ENCODE measurements at places on chromosomes 4 and X.

DNA sequence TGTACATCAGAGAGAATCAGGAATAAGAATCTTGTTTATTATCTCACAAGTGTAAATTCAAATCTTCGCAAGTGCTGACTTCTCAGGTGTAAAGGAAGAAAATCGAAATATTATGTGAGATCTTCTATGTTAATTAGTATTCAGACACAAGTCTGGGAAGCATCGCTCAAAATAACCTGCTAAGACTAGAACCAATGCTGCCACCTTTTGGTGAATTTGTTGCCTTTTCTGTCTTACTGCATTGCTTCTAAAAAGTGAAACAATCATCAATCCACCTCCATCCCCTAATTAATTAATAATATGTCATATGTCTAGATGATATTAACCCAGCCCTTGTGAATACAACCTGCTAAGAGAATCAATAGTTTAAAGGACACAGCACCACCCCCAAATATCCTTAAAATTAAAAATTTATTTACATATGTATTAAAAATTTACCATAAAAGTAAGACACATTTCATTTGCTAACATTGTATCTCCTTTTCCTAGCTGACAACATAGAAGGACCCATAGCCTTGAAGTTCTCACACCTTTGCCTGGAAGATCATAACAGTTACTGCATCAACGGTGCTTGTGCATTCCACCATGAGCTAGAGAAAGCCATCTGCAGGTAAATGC is 3.5 kb downstream of the EPGN start:
- DNase-seq, result no peak

- no peak for DNase-seq
Observed at GRCh38 chr4:140807491-140808252, 51.5 kb upstream of the TBC1D9 start.

DNA sequence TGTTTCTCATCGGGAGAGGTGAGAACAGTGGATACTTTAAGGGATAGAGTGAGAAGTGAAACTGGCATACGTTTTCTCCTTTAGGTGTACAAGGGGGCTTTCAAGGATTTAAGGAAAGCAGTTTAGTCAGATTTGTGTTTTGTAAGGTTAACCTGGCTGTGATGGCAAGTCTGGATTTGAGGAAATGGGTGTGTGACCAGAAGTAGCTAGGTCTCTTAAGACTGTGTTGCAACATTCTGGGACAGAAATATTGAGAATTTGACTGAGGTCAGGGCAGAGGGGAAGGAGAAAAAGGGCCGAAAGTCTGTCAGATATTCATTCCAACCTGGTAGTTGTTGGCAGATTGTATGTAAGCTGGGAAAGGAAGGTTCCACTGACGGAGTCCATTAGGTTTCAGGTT is 10.4 kb upstream of the GABRE start:
- no peak for DNase-seq

DNA sequence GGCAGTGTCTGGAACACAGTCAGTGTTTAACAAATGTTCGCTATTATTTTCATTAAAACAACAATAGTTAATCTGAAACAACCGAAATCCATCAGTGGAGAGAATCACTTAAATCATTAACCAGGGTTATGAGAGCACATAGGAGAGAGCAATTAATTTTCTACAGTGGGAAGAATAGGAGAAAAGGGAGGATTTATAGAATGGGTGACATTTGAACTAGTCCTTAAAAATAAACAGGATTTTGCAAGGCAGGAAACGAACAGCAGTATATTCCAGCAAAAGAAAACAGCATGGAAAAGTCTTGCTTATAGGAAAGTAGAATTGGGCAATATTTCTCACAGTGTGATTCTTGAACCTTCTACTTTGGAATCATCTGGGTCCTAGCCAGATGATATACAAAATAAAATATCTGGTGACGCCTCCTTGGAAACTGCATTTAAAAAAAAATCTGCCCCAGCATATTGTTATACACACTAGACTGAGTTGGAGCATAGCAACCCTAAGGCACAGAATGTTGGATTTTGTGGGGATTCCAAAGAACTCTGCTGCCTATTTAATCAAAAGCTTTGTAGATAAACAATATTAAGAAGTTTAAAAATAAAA is 56.1 kb downstream of the INTS12 start:
- no peak for DNase-seq

- no peak for DNase-seq
Observed at GRCh38 chrX:39653691-39654090, 444.1 kb downstream of the BCOR start.

GRCh38 chr4:138236037-138236436 is 6.1 kb downstream of the SLC7A11 start:
- DNase-seq, result no peak

DNA sequence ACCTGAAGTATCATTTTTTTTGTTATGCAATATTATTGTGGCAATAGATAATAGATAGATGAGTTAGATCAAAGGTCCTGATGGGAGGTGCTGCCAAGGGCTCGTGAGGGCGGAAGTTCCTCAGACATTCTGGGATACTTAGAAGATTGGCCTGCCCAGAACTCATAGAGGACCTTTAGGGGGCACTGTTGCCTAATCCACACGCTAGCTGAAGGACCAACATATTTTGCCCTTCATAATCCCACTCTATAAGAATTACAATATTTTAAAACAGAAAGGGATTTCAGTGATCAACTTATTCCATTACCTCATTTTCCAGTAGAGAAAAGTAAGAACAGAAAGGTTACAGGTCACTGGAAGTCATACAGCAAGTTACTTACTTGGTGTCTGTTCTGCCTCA is 22.9 kb upstream of the COX7B2 start:
- DNase-seq, result no peak

DNA sequence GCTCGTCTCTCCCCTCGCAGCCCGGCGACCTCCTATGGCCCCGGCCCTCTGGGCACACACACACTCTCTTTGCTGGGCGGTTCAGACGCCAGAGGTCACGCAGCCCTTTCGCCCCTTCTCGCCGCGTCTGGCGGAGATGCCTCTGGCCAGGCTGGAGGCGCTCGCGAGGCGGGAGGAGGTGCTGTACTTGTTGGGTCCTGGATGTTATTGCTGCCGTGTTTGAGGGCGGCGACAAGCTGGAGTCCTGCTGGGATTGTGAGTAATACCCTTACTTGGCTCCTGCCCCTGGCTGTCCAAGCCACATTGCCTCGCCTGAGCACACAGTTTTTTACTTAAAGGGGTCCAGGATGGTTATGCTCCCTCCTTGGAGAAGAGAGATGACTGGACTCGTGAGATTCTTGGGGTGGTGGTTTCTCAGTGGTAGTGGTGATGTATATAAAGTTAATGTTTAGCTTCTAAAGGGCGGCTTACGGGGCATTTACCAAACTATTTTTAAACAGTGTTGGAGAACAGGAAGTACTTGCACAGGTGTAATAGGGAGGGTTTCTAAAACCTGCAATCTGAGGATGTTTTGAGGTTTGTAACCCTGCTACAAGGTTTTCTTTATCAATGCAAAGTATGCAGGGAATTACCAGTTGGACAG is 572 bp downstream of the USP53 start:
- peak; percentile 50 for DNase-seq

GRCh38 chr4:52841682-52842456 is 20.2 kb upstream of the RASL11B start:
- no peak for DNase-seq

GRCh38 chr4:145829629-145830395 is 108.8 kb downstream of the ZNF827 start:
- no peak for DNase-seq

DNA sequence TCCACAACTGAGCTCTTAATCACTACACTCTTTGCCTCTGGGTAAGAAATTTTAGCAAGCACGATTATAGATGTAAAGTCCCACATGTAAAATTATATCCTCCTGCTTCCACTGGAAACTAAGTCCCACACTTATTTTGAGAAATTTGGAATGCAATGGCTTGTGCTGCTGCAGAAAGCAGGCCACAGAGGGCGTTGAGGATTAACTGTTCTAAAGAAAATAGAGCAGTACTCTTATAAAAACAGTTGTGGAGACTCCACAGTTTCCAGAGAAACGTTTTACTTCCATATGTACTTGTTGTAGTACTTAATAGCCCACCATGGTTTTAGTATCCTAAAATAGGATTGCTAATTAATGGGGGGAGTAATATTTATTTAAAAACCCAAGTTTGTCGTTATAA is 1.7 kb upstream of the CENPC start:
- no peak for DNase-seq

DNA sequence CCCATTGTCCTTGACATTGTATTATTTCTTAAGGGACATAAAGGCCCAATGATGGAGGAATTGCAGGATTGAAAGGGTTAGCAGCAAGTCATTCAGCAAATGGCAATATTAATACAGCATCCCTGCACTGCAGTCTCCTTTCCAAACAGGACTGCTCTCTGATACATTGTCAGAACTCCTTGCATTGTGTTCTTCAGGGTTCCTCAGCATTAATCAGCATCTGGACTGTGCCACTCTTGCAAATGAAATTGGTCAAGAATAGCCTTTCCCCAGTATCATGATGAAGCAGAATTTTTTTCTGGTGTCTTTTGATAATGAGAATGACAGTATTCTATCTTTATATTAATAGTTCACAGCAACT is 272.6 kb upstream of the HAND2 start:
- DNase-seq, result no peak

DNA sequence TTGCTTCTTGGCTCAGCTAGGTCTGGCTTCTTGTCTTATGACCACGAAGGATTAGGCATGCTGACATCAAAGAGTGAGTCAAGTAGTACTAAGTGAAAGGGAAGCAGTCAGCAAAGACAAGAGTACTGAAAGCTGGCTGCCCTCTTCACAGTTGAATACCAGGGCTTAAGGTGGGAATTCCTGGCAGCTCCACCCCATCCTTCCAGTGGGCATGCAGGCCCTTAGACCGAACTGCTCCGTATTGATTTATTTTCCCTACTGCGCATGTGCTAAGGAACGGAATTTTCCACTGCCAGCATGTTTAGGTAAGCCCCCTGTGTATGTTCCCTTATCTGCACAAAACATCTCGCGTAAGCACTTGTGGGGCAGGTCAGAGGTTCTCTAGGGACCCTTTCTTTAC is 2320.1 kb downstream of the ARAP2 start:
- peak; percentile 5 for DNase-seq

DNA sequence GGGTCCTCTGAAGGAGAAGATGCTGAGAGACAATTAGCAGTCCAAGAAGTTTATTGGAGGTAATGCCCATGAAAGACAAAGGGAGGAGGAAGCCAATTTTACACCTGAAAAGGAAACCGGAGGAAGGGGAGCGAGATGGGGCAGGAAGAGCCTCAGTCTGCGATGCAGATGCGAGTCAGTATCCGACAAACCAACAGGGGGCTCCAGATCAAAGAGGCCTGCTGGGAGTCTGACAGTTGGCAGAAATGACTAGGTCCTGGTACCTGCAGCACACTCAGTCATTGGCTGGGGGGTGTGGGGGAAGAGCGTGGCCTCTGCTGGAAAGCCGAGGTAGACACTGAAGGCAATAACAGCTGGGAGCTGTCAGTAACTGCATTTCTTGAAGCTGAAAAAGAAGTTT is 231.1 kb upstream of the CENPE start:
- no peak for DNase-seq

DNA sequence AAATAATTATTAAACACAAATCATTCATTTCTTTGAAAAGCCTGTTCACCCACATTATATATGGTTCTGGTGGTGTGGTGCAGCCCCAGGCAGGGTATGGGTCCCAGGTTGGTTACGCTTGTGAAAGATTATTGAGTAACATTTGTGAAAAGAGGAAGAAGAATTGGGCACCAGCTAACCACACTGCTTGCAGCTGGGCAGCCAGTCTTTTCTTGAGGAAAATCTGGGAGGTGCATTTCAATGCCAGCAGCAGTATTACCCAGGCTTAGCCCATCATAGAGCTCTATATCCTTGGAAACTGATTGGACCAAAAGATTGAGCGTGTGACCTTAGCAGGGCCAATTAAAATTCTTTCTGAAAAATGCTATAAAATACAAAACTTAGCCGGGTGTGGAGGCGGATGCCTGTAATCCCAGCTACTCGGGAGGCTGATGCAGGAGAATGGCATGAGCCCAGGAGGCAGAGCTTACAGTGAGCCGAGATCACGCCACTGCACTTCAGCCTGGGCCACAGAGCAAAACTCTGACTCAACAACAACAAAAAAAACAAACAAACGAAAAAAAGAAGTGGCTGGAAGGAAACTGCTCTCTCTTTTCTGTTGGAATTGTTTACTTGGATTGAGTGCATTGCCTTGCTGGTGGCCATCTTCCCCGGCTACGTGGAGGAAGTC is 9.7 kb upstream of the PLAC8 start:
- DNase-seq, result no peak

DNA sequence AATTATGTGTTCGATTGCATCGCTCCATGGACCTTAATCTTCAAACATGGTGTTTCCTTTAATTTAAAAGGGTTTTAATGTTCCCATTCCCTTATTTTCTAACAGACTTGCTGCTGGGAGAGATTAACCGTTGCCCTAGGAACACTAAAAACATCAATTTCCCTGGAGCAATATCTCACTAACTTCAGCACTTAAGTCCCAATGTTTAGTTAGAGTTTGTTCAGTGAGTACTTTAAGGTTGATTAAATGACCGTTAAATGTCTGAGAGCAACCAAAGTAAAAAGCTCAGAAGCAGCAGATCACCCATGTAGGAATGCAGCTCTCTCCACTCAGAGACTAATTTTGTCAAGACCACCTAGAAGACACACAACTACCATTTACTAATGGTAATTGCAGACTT is 111.2 kb upstream of the PDE5A start:
- no peak for DNase-seq

- DNase-seq, result no peak
Observed at GRCh38 chr4:119693126-119693525, 64.5 kb upstream of the PDE5A start.

Data from H54 (cell line).